H9 (cell line): ENCODE measurements at places on chromosomes 7 and 10.

DNA sequence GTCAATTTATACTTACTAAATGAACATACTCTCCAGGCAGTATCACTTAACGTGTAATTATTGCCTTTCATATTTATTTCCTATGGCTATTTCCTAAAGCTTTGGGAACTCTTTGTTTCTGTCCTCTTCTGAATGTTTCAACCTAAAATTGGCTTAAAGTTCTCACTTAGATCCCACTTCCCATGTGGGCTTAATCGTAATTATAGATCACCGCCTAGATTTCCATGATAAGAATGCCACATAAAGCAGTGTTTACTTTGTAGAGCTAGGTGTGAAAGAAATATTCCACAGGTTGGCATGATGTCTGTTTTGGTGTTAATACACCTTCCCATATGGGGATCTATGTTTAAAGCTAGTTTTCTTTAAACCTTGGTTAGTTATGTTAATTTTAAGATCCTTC is 1.5 kb downstream of the HDAC9 start:
- no peak for DNase-seq

- DNase-seq: no peak
Observed at GRCh38 chr10:89887406-89887805, 186.0 kb downstream of the KIF20B start.

GRCh38 chr10:80261316-80262030 is 28.0 kb downstream of the MAT1A start:
- DNase-seq: no peak

- DNase-seq: no peak
Observed at GRCh38 chr7:105256761-105257231, 131.9 kb downstream of the SRPK2 start.

- DNase-seq: no peak
Observed at GRCh38 chr10:95605163-95605562, 44.0 kb upstream of the SORBS1 start.

- no peak for DNase-seq
Observed at GRCh38 chr10:34236931-34237330, 578.2 kb downstream of the PARD3 start.

GRCh38 chr7:96188174-96188581 is 133.7 kb downstream of the SLC25A13 start:
- DNase-seq: no peak

GRCh38 chr7:49398236-49398635 is 375.2 kb upstream of the VWC2 start:
- no peak for DNase-seq

GRCh38 chr10:71880425-71881306 is 29.6 kb upstream of the PSAP start:
- DNase-seq: no peak

GRCh38 chr10:127012071-127012768 is 107.0 kb downstream of the DOCK1 start:
- DNase-seq: no peak

DNA sequence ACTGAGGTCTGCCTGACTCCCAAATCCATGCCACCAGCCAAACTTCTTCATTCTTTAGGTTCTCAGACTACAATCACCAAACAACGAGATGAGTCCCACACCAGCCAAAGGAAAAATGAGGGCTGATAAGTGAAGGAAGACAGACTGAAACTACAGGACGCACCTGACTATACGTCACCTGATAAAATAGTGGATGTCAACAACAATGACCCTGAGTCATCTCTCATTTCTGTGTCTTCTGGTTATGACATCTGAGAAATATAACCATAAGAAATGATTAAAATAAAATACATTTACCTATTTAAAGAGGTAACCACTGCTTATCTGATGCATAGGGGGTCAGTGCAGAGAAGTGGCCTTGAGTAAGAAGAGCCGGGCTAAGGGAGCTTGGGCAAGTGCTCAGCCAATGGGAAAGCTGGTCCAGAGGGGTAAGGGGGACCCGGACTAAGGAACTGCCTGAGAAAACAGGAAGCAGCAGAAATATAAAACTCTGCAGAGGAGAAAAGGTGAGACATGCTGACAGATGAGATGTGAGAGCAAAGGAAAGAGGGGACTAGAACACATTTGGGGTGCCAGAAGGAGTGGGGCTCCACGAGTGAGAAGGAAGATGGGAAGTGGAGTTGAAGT is 51.8 kb downstream of the HIPK2 start:
- no peak for DNase-seq

- peak; percentile 80 for DNase-seq
Observed at GRCh38 chr10:92419740-92420545, 129.0 kb downstream of the MARCHF5 start.

GRCh38 chr10:6128591-6129251 is 39.9 kb downstream of the RBM17 start:
- DNase-seq: no peak

DNA sequence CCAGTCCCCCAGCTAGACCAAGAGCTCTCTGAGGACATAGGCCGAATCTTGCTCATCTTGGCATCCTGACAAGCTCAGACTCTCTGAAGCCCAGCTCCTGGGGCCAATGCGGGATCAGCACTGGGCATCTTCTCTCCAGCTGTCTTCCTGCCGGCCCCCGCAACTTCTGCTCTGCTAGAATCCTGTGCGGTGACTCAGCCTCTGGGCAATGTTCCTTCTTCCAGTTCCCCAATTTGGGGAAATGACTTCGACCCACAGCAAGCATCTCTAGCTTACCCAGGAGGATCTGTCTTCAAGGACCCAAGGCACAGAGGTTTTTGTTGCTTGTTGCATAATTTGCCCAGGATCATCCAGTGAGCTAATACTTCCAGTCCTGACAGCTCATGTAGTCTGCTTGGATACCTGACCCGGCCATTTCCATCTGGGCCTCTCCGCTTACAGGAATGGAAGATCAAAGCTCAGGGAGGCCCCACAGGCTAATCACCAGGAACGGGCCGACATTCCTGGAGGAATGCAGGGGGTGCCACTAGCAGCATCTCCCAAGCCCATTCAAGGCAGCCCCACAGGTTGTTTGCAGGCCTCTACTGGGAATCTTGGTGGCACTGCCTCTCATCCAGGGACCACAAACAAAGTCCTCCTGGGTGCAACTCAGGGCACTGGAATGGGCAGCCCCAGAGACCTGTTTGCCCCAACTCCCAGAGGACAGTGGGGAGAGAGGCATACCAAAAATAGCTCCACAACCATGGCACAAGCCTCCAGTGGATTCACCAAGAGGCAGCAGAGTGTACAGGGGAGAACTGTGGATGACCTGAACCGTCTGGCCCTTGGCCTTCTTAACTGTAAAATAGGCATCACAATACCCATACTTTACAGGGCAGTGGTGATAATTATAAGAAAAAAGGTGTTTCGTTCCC is 151.9 kb downstream of the NEURL1 start:
- no peak for DNase-seq

DNA sequence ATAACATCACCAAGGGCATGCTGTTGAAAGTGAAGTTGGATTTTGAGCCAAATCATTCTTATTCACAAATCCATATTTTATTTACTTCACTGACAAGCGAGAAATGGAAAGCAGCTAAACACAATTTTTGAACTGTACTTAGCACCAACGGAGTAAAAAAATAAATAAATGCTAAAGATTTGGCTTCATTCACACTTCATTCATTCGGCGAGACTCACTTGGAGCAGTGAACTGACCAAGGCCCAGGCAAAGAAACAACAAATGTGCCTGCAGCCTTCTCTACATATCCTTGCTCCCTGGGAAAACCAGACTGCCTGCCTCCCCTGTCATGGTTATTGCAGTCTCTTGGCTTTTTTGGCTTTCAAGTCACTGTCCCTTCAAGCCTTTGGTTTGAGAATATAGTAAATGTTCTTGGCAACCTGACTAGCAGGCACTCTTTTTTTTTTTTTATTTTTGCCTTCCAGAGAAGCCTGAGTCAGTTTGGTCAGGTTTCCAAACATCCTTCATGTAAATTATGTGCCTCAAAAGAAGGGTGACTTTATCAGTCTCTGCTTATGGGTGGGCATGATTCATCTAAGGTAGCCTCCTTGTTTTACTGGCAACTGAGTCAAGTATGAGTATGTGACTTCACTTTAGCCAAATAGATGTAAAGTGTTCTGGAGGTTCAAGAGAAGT is 177.6 kb upstream of the MEOX2 start:
- no peak for DNase-seq

GRCh38 chr10:69847458-69847857 is 45.8 kb downstream of the COL13A1 start:
- DNase-seq: no peak

DNA sequence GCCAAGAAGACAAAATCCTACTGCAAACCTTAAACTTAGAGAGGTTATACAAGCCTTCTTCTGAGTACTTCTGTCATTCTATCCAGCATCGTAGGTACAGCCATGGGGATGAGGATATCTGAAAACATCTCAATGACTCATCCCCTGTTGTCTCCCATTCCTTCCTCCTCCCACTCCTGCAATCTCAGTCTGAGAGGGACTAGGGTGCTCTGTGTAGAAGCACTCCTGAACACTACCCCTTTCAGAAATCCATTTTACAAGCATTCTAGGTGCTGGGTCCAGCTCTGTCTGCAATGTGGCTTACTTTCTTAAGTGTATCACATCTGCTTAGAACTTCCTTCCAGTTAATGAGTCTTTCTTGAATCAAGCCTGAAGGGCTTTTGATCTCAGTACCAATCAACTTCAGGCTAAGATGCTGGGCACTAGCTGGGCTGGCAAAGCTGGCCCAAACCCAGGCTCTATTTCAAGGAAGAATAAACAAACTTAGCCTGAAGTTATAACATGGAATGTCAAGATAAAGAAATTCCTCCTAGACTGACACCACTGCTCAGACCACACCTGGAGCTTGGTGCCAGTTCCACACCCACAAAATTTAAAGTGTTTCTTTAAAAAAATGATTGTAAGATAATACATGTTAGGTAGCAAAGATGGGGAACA is 270.3 kb upstream of the AOAH start:
- DNase-seq: no peak
